ENCODE measurements at places on chromosomes 16 and 17.
A peak's percentile ranks its signal among the peaks of the same experiment; 100 is the strongest.

- DNase-seq = peak; percentile 48
Observed at GRCh38 chr16:66728117-66728787, 23.2 kb downstream of the DYNC1LI2 start.

DNA sequence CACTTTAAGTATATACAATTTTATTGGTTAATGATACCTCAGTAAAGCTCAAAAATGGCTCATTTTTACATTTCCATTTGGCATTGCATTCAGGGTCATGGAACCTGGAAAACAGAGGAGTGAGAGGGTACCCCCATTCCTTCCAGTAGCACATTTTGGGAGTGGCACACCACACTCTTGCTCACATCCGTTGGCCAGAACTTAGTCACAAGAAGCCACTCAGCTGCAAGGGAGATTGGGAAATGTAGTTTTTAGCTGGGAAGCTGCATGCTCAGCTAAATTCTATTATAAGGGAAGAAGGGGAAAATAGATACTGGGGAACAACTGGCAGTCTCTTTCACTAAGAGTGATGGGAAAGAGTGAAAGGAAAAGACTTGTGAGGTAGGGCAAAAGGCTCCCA is 102.5 kb upstream of the TMEM97 start:
- DNase-seq = no peak

GRCh38 chr16:84806256-84806889 is 13.4 kb upstream of the CRISPLD2 start:
- no peak for DNase-seq

GRCh38 chr17:72976971-72977770 is 115.3 kb downstream of the SLC39A11 start:
- no peak for DNase-seq

GRCh38 chr16:53172517-53172916 is 117.7 kb downstream of the CHD9 start:
- DNase-seq = no peak

- DNase-seq = no peak
Observed at GRCh38 chr16:85159179-85159980, 47.1 kb upstream of the CIBAR2 start.

DNA sequence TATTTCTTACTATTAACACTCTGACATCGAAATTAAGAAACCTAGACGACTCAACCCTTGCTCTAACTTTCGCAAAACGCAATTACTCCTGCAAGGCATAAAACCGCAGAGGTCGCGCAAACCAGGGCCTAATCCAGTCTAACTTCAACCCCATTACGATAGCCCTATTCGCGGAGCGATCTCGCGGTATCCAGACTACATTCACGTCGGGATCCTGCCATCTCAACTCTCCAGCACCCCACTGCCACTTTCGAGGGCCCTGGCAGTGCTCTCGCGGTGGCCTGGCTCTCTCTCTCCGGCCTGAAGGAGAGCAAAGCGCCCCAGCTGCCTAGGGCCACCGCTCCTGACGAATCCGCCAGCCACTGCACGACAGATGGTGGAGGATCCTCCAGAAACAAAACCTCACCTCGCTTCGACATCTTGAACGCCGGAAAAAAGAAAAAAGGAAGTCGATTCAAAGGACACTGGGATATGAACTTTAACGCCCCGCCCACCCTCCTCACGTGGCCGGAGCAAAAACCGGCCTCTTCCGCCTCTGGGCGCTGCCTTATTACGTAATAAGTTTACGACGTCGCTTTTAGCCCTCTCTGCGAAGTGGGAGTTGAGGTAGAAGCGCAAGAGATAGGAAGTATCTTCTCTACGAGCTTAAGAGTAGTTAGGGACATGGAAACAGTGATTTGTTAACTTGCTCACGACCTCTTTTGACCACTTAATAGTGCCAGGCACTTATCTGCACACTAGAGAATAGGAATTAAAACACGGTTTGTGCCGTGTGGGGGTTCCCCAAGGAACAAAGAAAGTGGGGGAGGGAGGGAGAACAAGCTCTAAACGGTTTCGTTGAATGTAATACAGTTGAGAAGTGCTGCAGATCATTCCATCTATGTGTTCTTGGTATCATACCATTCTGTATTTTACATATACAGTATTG is at the start of gene RPL23:
Gene RPL23 (minus strand): TSS at position 430 of the 928 bp plus-strand sequence. CDS start 11 bp downstream, at position 419.
- DNase-seq = peak; percentile 93

DNA sequence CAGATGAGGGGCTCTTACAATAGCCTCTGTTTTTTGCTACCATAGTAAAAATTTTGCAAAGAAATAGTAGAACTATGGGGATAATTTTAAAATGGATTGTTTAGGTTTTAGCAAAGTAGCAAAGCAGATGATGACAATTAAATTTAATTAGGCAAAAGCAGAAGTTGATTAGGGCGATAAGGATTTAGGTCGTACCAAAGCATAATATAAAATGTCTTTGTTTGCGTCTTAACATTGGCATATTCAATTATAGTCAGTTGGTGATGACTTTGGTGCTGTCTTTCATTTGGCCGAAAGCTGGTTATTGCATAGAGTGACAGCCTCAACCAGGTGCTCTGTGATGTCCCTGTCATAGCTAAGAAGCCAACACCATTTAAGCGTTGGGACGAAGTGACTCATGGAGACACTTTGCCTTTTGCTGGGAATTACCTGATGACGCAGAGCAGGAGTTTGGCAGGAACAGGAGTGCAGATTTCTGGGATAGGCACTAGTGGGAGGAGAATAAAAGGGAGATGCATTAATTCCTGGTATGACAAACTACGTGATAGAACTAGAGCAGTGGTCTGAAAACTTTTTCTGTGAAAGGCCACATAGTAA is 38.3 kb downstream of the MAP2K6 start:
- DNase-seq = no peak
